ENCODE measurements at places on chromosomes 6 and 20.

DNA sequence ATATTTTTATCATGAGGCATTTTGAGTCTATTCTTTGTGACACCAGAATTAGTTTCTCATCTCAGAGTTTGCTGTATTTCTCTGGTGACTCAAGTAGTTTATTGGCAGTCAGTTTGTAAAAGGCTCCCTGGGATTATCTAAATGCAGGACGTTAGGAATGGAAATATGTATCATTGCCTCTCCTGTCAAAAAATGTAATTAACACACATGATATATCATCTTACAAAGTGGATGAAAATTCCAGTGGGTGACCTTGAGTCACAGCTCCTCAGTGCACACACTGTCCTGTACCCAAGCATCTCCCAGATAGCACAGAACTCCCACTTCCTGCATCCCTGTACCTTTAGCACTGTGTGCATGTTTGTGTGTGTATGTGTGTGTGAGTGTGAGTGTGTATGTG, 258.6 kb downstream of the LAMA2 start:
- DNase-seq = no peak

DNA sequence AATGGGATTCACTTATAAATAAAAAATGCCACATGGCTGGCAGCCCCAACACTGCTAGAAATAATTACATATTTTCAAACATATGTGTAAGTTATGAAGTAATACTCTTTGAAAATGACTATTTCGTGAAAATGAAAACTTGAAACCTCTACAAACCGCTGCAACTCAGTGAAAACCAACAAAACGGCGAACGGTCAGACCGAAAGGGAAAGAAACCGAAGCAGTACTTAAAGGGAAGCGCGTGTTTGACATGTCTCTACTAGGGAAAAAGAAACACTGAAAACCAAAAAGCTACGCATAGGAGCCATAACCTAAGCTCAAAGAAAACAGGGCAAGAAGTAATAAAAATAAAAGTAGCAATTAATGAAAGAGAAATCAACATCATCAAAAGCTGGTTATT, 121.0 kb upstream of the GGTLC1 start:
- no peak for DNase-seq

GRCh38 chr6:82118150-82118562, 129.4 kb downstream of the IBTK start:
- DNase-seq = no peak

- no peak for DNase-seq
Observed at GRCh38 chr6:106413016-106413415, 52.5 kb downstream of the CRYBG1 start.

DNA sequence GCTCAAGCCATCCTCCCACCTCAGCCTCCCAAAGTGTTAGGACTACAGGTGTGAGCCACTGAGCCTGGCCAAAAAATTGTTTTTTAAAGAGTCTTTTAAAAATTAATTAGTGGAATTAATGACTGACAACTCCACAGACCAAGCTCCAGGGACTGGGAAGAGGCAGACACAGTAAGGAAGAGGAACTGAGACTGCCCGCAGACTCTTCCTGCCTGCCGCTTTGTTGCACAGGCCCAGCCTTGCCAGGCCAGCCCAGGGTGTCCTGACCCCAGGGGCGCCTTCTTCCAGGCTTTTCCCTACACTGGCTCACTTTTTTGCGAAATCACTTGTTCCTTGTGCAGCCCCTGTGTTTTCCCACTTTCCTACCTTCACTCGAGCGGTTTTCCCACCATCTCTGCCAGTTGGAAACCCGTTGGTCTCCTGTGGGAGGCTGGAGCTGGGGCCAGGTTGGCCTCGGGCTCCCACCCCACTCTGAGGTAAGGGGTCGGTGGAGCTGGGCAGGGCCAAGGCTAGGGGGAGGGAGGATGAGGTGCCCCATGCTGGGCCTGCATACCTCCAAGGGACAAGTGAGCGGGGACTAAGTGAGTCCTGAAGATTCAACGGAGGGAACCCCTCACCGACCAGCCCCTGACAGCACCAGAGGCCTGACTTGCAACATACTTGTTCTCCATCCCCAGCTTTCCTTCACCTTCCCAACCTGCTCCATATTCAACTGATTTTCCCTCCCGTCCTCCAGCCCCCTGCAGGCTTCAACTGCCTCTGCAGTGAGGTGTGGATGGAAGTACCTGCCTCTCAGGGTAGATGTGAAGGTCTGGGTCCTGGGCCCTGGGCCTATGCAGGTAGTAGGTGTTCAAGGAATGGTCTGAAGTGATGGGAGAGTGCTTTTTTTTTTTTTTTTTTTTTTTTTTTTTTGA, 23.5 kb upstream of the SMIM29 start:
- no peak for DNase-seq

DNA sequence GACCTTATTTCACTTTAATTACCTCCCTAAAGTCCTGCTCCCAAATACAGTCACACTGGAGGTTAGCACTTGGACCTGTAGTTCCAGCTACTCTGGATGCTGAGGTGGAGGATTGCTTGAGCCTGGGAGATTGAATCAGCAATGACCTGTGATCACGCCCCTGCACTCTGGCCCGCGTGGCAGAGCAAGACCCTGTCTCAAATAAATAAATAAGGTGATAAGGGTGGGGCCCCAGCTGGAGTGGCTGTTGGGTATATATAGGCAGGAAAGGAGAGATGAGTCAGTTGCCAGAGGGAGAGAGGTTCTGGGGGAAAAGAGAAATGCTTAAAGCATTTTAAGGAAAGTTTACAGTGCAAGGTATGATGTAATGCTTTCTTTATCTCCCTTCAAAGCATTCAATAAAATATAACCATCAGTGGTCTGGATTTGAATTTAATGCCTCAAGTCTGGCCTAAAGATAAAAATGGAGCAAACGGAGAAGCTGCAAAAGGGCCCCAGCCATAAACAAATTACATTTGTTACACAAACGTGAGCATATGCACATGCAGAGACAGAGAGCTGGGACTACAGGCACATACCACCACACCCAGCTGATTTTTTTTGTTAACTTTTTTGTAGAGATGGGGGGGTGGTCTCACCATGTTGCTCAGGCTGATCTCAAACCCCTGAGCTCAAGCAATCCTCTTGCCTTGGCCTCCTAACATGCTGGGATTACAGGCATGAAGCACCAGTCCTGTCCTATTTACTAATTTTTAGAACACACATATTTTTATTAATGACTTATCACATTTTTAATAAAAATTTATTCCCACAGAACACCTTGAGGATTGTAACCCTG, 6.1 kb upstream of the PM20D2 start:
- DNase-seq = no peak
